ENCODE measurements at places on chromosomes 1 and 21.

GRCh38 chr1:41093826-41094225 is 72.3 kb upstream of the SLFNL1 start:
- no peak for DNase-seq

DNA sequence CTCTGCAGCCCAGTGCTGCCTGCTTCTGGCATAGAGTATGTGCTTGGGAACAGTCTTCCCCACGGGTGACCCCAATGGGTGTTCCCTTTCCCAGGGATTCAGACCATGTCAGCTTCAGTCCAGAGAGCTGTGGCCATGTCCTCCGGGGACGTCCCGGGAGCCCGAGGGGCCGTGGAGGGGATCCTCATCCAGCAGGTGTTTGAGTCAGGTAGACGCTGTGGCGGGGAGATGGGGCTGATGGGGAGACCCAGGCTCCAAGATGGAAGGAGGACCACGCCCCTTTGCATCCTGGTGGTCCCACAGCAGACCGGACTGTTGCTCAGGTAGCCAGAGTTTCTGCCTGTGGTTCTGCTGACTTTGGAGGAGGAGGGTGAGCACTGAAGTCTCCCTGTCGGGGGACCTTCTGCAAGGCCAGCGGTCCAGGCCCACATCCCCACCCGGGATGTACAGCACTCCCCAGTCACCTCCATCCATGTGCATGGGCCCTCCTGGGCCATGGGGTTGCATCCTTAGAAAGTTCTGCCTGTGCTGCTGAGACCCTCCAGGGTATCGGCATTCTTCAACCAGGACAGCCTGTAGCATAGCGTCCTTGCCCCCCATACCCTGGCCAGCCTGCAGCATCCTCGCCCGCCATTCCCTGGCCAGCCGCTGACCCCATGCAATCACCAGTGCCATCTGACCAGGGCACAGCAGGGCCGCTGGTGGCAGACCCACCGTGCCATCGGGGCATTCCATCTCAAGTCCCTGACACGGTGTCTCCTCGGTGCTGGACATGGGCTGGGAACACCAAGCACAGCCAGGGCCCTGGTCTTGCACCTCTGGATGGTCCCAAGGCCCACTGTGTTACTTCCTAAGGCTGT is 2.8 kb downstream of the AIRE start:
- no peak for DNase-seq

DNA sequence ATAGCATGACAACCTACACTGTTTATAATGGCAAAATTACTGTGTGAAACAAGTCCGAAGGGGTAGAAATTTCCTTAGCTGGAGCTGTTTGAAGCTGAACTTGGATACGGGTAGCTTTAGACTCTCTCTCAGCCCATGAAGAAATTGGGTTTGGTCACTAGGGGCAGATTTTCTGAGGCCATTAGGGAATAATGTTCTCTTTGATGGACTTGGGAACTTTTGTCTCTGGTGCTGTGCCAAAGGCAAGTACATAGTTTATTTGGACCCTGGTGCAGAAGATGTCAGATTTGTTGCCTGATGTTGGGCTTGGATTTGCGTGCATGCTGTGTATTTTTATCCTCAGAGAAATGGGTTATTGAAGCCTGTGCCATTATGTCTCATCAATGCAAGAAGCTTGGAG is 109.6 kb downstream of the VPS13D start:
- no peak for DNase-seq

DNA sequence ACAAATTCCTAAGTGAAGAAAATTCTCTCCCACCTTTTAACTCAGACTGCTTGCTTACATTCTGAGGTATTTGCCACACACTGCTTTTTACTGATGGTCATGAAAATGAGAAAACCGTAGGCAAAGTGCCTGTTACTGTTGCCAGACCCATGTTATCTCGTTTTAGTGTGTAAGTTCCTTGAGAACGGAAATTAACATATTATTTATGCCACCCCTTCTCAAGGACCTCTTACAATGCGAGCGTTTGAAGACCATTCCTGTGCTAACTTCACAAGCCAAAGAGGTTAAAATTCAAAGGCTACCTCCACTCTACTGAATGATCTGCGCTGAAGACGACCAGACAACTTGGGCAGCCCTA is 509 bp downstream of the NVL start:
- no peak for DNase-seq

DNA sequence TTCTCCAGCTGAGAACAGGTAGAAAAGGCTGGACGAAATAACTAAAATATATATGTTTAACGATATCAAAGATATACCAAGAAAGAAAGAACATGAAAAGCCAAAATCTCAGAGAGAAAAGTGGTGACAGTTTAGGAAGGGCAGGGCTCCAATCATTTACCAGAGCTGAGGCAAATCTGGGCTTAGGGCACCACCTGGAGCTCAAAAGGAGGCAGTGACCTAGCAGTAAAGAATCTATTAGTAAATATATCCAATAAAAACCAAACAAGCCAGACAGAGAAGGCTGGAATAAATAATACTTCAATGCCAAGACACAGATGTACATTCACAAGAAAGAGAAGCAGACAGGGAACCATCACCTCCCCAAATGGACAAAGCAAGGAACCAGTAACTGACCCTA is 43.5 kb downstream of the CHIA start:
- DNase-seq = no peak

DNA sequence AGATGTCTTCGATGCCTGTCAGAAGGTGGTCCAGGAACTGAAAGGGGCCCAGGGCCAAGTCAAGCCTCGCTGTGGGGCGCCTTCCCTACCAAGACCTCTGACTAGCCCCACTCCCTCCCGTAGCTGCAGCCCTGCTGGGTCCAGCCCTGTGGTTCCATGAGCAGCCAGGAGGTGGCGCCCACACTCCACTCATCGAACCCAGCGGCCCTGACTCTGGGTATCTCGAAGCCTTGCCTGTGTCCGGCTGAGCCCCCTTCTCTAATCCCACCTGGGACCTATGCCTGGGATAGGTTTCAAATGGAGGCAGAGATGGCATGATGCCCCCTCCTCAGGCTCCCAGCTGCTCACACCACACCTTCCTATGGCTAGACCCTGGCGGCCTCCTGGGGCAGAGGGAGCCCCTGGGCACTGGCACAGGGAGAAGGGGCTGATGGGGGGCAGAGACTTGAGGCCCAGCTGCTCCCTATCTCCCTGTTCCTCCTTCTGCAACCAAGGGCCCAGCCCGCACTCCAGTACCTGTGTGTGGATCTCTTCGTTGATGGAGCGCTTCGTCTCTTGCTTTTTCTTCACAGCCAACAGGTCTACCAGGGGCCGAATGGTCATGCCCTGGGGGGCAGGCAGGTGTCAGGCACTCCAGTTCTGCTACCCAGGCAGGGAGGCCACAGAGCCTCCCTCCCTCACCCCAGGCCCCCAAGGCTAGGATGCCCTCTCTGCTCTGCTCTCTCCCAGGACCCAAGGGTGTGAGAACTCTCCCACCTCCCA is 52.0 kb downstream of the SLC9A1 start:
- DNase-seq = peak; percentile 78

DNA sequence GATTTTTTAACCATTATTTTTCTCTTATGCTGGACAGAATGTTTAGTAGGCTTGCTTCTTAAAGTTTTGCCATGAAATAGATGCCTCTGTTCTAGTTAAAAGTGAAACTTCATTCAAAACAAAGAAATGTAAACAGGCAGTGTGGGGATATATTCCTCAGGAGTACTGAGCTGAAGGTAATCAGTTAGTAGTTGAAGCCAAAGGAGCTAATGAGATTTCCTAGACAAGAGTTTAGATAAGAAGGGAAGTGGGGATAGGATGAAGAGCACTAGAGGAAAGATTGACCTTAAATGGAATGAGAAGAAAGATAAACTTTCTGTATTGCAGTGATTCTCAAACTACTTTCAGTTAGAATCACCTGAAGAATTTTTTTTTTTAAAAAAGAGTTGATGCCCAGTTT is 23.9 kb downstream of the PRRC2C start:
- DNase-seq = no peak

GRCh38 chr1:41917835-41918449 is 780 bp downstream of the HIVEP3 start:
- DNase-seq = peak; percentile 59

GRCh38 chr1:32894019-32894600 is 7.1 kb downstream of the TMEM54 start:
- no peak for DNase-seq

DNA sequence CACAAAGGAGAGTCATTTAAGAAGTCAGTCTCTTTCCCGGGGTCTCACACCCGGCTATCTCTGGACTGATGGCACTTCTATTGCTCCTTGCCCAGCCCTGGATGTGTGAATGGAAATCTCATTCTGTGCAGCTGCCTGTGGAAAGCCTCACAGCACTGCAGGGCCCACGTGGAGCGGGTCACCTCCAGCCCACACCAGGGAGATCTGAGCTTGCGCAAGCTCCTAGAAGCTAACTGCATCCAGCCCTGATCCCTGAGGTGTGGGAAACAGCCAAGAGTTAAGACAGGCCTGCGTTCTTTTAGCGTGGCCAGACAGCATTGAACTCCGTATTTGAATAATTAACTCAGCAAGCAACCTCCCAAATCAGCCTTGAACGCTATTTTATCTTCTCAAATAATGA is 150.5 kb downstream of the LRIG2 start:
- no peak for DNase-seq

DNA sequence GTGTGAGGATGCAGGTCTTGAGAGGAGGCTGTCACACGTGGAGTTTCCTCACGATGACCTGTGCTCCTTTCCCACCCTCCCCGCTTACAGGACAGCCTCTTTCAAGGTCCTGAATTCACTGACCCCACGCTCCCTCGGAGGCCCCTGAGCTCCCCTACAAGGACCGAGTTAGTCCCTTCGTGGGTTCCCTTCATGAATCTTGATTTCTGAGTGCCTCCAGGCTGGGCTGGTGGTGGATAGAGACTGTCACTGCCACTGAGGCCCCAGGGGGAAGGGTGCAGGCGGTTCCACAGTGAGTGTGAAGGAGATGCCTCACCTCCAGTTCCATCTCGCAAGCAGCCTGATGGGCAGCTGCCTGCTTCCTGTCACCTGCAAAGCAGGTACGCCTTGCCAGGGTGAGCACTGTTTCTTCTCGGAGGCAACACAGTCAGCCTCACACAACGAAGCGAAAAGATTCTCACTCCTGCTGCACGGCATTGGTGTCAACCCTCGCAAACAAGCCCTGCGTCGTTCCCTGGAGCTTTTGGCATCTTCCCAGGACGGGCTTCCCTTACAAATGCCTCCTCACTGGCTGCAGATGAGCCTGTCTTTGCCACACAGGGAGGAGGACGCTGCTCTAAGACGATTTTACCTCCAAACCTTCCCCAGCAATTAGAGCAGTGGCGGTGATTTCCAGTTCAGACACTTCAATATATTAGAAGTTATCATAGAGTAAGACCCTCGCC is 26.7 kb upstream of the PCP4 start:
- DNase-seq = no peak

DNA sequence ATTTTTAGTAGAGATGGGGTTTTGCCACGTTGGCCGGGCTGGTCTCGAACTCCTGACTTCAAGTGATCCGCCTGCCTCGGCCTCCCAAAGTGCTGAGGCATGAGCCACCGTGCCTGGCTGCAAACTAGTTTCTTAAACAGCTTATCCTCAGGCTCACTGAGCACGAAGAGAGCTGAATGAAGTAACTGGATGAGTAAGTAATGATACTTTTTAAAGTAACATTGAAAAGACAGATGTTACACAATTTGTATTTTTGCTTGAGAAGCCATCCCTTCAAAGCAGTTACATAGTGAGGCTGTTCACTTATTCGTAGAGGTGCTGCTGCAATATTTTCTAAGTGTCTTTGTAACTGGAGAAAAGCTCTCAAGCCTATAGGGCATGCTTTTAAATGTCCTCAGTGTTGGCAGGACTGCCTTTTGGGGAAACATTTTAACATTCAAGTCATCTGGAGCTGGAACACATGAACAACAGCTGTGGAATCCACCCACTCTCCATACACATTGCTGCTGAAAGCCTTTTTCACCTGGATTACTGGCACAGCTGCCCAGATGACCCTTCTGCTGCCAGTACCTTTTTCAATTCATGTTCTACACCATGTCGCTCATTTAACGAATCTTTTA is 2.7 kb upstream of the YBX1 start:
- DNase-seq = no peak

GRCh38 chr1:115854005-115854404 is 13.1 kb upstream of the NHLH2 start:
- no peak for DNase-seq

GRCh38 chr1:111516005-111516535 is 12.6 kb upstream of the ADORA3 start:
- DNase-seq = no peak

GRCh38 chr1:119783354-119784185 is 14.9 kb upstream of the HMGCS2 start:
- DNase-seq = no peak

DNA sequence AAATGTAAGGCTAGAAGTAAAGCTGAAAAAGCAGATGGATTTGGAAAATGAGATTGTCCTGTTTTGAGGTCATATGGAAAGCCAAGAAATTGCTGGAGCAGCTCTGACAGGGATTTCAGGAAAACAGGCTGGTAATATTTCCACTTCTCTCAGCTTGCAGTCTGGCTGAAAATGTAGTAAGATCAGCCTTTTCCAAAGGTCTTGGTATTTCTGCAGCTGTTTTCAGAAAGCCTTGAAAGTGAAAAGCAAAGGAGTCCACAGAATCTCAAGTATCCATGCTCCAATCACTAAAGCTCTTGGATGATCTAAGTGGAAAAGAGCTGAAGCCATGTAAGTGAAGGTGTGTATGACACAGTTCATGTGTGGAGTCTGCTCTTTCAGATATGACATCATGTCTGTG is 41.6 kb upstream of the APOBEC4 start:
- no peak for DNase-seq

DNA sequence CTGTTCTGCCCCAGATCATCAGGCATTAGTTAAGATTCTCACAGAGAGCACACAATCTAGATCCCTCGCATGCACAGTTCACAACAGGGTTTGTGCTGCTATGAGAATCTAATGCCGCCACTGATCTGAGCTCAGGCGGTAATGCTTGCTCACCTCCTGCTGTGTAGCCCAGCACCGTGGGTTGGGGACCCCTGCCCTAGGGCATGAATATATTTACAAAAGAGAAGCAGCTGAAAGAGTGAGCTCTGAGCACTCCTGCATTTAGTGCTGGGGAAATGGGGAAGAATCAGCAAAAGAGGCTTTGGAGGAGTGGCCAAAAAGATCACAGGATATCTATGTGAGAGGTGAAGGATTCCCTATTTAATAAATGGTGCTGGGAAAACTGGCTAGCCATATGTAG is 5.6 kb downstream of the CFAP57 start:
- no peak for DNase-seq

GRCh38 chr1:94416901-94417727 is 1.1 kb upstream of the ABCD3 start:
- DNase-seq = no peak

DNA sequence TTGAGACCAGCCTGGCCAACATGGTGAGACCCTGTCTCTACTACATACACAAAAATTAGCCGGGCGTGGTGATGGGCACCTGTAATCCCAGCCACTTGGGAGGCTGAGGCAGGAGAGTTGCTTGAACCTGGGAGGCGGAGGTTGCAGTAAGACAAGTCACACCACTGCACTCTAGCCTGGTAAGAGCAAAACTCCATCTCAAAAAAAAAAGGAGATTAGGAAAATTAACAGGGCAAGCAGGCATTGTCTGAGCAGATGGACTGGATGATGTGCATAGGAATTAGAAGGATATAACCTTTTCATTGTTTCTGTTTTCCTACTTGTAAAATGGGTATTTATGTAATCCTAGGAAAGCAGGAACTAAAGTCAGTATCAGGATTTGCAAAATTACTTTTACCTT is 15.6 kb downstream of the TARDBP start:
- no peak for DNase-seq

Data from neuronal stem cell (in vitro differentiated cells).